NCI-H187 treated with DMSO at 0.1 percent for 48 hours (cell line): ENCODE measurements at places on chromosomes 3 and 15.

DNA sequence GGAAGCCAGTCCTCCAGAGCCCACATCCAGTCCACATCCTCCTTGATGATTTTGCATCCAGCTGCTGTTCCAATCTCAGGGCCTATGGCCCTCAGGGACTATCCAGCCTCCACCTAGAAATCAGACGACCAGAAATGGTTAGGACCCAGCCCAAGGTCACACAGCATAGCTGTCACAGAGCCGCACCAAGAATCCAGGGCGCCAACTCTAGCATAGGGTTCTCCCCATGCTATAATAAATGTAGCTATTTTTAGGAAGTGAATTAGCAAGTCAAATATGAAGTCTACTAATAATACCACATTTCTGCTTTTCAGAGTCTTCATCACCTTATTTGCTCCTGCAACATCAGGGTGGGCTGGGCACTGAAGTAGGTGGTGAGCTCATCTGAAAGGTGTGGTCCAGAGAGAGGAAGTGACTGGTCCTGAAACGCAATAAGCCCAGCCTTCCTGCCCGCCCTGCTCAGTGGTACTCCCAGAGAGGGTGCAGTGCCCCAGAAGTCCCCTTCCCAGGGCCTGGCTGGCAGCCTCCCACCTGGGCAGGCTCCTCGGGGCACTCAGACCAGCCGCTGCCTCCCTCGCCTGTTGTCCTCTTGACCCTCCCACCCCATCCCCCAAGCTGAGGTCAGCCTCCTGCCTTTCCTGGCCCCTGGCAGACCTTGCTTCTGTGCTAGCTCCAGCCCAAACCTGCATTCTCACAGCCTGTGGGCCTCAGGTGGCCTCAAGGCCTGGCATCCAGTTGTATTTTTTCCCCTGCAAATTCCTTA, 17.6 kb upstream of the CYP11A1 start:
- no peak for DNase-seq

DNA sequence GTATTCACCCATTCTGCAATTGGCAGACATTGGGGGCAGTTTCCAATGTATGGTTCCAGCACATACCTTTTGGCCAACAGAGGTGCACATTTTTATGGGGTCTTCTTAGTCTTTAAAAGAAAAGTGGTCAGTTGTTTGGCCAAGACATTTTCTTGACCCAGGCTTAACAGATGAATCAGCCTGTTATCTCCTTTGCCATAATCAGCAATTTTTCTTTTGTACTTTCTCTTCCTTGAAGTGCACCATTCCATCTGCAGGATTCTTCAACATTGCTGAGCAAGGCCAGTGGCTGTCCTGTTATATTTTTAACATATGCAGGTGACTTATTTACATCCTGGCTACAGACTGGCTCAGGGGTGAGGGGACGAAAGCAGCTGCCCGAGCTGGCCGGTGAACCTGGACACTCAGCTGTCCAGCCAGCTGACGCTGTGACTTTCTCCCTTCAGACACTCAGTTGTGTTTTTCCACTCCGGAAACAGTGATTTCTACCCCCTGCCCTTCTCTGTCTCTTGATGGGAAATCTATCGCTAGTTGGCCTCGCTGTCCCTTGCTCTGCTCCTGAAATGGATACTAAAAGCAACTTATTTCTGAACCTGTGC, 96.5 kb upstream of the TNFAIP8L3 start:
- DNase-seq, result no peak

DNA sequence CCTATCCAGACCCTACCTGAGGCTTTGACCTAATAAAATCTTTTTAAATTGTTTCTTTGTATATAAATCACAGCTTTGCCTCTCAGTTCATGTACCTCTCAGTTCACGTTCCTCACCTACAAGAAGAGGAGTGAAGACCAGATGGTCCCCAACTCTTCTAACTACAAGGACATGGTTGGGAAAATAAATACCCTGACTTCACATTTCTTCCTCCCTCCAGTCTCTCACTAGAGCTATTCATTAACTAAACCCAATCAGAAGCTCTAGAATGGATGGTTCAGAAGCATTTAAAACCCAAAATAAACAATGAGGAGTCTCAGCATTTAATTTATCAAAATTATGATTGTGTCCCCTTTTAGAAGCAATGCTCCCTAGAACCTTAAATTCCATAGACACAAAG, 97.3 kb upstream of the AGTR1 start:
- no peak for DNase-seq

DNA sequence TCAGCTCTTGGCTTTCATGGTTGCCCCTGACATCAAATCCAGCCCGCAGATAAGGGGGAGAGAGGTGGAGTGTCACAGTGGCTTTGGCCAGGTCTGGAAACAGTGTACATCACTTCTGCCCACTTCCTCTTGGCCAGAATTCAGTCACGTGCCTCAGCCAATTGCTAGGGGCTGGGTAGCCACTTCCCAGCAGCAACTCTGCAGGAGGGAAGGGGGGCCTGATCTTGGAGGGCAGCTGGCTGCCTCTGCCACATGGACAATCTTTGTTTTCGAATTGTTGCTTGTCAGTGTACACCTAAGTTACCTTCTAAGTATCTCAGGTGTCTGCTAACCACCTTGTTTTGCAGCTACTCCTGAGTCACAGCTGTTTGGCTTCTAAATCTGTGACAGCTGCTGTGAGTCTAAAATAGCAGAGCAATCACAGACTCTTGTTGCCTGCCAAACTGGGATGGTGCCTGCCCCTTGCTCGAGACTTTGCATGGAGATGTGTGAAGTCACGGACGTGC, 41.0 kb upstream of the LIMD1 start:
- DNase-seq, result no peak

DNA sequence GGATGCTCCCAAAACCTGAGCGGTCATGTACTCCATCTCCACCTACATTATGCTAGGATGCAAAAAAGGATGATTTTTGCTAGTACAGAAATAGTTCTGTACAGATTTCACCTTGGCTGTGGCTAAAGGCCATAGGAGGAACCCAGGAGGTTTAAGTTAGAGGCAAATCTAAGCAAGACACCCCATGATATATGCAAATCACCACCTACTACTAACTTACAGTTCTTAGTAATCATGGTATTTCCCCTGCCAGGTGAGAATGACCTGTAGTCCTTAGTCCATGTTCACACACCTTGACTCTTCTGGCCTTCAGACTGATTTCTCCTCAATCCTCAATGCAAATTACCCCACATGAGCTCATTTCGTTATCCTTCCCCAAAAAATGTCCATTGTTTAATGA, 154.2 kb downstream of the IMPG2 start:
- no peak for DNase-seq

GRCh38 chr3:119194237-119195150, 21.1 kb downstream of the UPK1B start:
- DNase-seq, result no peak

- no peak for DNase-seq
Observed at GRCh38 chr3:122973893-122974615, 53.5 kb downstream of the SEMA5B start.

DNA sequence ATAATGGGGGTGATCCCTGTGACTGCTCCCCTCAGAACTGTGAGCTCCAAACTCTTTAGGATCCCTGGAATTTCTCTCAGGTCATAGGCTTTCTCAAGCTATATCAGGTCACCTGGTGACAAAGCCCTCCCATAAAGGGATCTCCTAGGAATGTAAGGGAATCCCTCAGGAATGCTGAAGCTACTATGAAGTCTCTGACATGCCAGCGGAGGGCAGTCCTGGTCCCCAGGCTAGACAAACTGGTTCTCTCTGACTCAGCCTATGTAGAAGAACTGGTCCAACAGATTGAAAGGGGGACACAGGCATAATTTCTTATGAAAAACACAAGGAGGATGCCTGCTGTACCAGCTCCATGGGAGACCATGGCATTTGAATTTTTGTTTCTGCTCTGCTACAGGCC, 6.7 kb downstream of the LPCAT4 start:
- no peak for DNase-seq

DNA sequence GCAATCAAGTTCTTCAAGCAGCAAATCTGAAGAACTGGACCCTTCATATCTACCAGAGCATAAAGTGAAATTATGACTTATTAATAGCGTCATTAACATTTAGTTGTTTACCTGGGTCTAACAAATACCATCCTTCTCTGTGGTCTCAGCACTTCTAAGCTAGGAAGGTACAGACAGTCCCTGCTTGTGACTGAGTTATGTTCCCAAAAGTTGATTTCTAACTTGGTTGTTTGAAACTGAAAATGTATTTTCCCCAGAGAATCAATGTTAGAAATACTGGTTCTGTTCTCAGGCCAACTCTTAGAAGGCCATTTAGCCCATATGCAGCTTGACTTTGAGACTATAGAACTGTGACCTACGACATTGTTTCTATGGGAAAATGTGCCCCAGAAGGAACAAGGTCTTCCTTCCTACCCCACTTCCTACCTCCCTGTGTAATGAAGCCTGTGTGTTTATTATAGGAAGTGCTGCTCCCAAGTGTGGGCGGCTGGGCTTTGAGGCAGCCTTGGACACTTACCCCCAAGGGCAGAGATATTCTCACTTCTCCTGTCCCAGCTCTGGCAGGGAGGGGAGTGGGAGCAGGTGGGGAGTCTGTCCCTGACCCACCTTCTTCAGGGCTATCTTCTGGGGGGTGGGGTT, 12.2 kb upstream of the MAPK6 start:
- DNase-seq, result no peak

DNA sequence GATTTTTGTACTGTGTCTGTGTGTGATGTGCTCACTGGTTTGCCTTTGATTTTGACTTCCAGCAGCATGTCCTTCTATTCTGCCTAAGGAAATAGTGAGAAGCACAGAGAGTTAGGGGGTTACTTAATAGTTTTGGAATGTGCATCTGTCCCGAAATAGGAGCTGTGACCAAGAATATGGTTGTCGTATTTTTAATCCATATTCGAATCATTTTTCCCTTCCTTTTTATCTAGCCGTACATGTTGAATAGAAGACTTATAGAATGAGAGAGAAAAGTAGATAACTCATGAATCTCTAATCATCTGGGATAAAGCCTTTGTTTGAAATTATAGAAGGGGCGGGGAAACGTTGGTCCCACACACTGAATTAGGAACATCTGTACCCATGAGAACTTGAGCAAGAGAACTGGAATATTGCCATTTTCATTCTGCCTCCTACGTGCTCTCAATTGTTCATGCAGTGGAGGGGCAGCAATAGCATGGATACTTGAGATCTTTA, 23.6 kb downstream of the CRTC3 start:
- DNase-seq, result no peak

DNA sequence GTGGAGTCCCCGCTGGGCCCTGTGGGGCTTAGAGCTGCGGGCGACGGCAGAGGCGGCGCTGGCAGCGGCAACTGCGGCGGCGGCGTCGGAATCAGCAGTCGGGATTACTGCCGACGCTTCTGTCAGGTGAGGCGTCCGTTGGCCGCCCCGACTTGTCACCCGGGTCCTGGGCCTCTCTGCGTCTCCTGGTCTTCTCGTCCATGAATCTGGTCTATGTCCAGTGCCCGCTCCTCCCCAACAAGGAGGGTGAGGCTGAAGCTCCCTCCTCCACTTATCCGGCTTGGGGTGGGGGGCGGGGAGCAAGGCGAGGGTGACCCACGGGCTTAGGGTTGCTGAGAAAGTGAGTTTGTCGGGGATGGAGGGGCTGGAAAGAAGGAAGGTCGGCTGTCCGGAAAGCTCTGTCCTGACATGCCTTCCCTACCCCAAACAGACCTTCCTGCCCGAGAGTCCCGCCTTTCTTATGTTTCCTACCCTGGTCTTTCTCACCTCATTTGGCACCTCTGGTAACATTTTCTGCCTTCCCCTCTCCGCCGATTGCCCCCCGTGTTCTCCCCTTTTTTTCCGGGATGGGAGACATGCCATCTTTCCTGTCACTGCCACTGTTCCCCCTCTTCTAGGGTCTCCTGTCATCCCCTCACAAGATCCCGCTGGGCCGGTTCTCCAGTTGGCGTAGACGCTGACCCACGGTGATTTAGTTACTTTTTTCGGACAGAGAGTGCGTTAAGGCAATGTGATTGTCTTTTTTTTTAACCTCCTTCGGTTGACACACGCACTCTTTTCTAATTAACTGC, 520 bp downstream of the ZNF654 start:
- no peak for DNase-seq

GRCh38 chr15:58980351-58980939, 7.0 kb upstream of the RNF111 start:
- DNase-seq, result no peak

DNA sequence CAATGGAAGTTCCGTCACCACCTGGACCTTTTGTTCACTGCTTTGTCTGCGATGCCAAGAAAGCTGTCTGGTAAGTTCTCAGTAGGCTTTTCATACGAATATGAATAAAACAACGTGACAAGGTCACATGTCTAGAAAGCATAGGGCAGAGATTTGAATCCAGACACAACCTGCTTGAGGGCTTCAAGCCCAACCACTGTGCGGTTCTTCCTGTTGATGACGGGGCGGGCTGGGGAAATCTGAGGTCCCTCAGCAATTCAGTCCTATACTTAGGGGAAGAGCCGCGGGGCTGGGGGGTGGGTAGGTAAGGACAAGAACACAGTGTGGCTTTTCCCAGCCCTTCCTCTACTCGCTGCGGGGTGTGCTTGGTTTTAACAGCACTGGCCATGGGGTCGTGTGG, 32.4 kb upstream of the SMAD3 start:
- no peak for DNase-seq

DNA sequence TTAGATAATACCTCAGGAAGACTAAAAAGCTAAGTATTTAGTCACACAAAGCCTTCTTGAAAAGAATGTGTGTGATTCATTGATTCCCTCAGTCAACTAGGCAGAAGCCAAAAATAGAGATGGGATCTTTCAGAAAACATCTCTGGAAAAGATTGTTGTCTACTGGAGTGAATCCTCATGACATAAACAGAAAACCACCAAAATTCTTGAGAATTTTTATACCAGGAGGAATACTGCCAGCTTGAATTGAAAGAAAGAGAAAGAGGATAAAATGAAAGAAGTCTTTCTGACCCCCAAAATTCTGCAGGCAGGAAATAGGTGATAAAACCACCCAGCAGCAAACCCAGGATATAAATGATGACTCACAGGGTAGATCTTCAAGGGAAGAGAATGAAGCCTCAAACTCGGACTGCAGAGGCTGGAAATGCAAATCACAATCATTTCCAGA, 363.1 kb upstream of the PLSCR5 start:
- no peak for DNase-seq

GRCh38 chr3:129410971-129411370, 17.5 kb downstream of the EFCAB12 start:
- DNase-seq, result no peak

GRCh38 chr3:112293368-112294321, at the start of gene SLC9C1:
Gene SLC9C1 (minus strand): TSS chr3:112294216. CDS start chr3:112286791, 7,425 bp downstream.
- peak; percentile 17 for DNase-seq

DNA sequence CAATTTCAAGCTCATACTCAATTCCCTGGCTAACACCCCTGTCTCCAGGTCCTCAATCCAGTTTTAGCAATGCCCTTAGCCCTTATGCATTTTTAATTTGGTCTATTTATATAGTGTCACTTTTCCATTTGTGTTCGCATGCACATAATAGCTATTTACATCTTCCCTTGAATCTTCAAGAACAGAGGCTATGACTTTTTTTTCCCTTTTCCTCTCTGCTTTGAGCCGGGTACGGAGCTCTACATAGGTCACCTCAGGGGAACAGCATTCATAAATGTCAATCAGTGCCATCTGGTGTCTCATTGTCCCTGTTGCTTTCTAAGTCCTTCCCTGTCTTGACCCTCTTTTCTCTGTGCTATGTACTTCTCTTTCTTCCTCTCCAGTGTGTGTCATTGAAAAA, 26.5 kb upstream of the ACTC1 start:
- no peak for DNase-seq

GRCh38 chr3:107384907-107385306, 7.7 kb downstream of the CCDC54 start:
- DNase-seq, result no peak

- no peak for DNase-seq
Observed at GRCh38 chr15:94186770-94187331, 44.5 kb upstream of the MCTP2 start.

- no peak for DNase-seq
Observed at GRCh38 chr3:61562721-61563312, 1.4 kb downstream of the PTPRG start.
